ENCODE measurements at places on chromosomes 13 and 19.
A peak's percentile ranks its signal among the peaks of the same experiment; 100 is the strongest.

GRCh38 chr19:11423791-11424181, 4.7 kb upstream of the RGL3 start:
- DNase-seq = no peak

DNA sequence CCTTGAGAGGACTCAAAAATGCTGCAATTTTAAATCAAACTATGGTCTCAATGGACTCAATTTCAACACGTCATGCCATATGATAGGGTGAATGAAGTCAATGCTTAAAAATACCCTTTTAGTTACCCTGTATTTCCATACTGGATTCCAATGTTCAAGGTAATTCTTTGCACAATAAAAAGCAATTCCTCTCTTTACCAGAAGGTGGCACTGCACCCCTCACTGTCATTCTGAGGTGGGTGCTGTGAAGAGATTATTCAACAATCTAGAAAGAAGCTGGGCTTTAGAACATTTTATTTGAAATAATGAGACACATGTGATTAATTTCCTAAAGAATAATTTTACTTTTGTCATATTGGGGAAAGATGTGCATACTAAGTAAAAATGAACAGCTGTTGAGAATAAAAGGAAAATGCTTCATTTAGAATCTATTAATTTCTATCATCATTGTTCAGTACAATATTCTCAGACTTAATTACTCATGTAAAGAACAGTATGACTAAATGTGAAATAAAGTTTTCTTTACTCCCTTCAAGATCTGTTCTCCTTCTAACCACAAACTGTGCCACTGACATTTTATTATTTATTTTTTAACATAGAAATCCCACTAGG, 789.1 kb downstream of the GPC5 start:
- DNase-seq = no peak

GRCh38 chr19:47132194-47132852, 1.7 kb downstream of the SAE1 start:
- DNase-seq = no peak

DNA sequence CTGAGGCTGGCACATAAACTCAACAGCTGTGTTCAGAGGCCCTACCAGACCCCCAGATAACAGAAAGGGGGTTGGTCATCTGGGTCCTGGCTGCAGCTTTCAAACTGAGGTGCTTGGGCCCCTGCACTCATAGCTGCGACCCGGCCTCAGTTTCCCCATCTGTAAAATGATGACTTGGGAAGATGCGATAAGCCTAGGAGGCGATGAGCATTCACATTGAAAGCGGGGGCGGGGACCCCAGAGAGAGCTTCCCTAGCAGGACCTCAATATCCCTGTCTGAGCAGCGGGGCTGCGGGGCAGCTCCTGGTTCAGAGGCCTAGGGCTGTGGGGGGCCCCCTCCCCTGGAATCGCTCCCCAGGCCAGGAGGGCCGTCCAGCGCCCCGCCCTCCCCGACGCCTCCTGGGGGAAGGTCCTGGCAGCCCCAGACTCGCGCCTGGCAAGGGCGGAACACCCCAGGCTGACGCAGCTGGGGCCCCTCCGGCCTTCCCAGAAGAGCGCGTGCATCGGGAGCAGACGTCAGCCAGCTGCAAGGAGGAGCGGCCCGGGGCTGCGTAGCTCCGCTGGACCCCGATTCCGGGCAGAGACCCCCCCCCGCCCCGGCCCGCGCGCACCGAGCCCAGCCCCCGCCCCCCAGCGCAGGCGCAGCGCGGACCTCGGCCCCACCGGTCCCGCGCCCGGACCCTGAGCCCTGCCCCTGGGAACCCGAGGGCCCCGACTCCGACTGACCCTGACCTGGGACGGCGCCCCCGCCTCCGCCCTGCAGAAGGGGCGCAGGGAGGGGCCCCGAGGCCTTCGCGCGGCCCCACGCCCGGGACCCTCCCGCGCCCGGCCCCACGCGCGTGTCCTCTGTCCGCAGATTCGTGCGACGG, 3.5 kb downstream of the FSTL3 start:
- DNase-seq = peak; percentile 45

- no peak for DNase-seq
Observed at GRCh38 chr19:38304866-38305429, 897 bp downstream of the C19orf33 start.

DNA sequence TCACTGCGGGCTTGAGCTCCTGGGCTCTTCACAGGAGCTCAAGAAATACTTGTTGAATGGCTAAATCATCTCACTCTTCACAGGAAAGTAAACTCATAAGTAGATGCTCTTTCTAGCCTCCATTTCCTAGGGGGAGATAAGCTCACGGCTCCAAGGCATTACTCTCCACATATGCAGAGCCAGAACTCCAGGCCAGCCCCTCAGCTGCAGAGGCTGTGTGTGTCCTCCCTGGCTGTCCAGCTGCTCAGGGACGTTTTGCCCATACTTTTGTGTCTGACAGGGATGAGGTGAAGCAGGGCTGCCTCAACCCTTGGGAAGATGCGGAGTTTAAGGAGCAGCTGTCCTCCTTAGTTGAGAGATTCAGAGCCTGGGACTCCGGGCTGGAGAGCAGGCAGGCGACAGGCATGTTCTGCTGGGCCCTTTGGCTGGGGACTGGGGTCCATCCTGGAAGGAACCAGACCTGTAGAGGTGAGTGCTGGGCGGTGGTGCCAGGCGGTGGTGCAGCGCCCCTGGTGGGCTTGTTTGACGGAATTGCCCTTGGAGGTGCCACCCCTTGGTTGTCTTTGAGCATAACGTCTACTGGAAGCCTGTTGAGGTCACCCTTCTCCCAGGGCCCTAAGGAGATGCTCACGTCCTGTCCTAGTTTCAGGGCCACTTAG, 20.5 kb upstream of the SLC15A1 start:
- DNase-seq = no peak

GRCh38 chr19:3142292-3142670, 6.4 kb downstream of the GNA15 start:
- DNase-seq = peak; percentile 56

DNA sequence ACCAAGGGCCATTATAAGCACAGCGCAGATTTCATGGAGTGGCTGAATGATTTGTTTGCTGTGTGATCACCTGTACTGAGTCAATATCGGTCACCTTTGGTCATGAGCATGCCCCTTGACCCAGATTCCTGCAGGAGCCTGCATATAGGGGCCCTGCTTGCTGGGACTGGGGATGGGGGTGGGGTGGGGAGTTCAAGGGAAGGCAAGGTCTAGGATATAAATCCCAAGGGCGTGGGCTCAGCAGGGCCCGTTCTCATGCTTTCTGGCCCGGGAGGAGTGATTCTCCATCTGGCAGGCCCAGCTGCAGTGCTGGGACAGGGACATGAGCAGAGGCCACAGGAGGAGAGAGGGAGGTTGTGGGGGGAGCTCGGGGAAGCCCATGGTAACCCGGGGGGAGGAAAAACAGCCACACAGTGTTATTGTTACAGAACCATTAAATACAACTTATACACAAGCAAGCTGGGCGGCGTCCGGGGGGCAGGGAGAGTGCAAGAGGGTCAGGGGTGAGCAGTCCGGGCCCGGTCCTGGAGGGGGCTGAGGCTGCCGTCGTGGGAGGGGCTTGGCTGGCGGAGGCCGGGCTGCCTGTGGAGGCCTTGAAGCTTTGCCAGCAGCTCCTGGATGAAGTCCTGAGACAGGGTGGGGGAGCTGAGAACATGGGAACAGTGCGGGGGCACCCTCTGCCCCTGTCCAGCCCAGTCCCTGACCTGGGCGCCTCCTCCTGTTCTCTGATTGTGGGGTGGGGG, 5.2 kb downstream of the PPP1R14A start:
- no peak for DNase-seq

- no peak for DNase-seq
Observed at GRCh38 chr13:23778879-23779278, 110.3 kb downstream of the MIPEP start.

GRCh38 chr19:54439174-54439851, 9.7 kb upstream of the LENG8 start:
- DNase-seq = no peak

GRCh38 chr13:18952225-18953016, 229.2 kb downstream of the TUBA3C start:
- no peak for DNase-seq

GRCh38 chr19:33730858-33731607, 65.6 kb upstream of the KCTD15 start:
- DNase-seq = no peak

All from stimulated activated CD4-positive, alpha-beta T cell treated with anti-CD3 and anti-CD28 coated beads, Interleukin-1b, Interleukin-23, amount 100 ng/mL, for 24 hours (primary cell).